ENCODE measurements at places on chromosomes 1 and 21.

DNA sequence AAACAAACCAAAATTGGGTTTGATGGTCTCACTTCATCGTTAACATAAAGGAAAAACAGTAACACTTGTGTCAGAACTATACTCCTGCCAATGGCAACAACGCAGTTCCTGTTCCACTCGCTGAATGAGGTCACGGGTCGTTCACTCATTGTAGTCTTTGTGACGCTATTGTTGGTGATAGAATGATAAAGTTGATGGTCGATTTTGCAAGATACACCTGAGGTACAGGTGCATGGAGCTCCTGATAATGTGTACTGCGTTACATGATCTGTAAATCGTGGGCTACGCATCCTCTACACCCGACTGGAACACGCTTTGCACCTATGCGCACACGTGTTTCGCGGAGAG, 391 bp upstream of the CENPS start:
- DNase-seq, result no peak

DNA sequence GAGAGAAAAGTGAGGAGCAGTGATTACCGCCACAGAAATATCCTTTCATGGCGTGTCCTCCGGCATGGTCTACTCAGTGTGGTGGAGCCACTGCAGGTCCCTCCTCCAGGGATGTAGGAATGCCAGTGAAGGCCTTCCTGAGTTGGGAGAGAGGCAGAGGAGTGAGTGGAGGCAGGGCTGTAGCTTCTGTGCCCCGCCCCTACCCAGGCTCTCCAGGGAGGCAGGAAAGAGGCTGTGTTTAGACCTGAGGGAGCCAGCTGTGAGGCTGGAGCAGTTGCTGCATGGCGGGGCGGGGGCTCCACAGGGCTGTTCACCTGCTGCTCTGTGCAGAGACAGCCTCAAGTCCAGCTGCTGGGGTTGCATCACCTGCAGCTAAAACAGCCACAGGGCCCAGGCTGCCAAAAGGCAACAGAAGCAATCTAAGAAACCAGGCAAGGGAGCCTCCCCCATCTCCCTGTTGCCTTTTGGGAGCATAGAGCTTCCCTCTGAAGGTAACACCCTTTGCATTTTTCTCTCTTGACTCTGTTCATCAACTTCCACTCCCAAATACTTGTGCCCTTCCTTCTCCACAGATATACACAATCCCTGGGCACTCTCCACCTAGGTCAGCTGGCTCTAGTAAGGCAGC, 801 bp upstream of the ANXA9 start:
- no peak for DNase-seq

- no peak for DNase-seq
These were observed 29.6 kb upstream of the SLAMF9 start for GRCh38 chr1:159983681-159984080.

DNA sequence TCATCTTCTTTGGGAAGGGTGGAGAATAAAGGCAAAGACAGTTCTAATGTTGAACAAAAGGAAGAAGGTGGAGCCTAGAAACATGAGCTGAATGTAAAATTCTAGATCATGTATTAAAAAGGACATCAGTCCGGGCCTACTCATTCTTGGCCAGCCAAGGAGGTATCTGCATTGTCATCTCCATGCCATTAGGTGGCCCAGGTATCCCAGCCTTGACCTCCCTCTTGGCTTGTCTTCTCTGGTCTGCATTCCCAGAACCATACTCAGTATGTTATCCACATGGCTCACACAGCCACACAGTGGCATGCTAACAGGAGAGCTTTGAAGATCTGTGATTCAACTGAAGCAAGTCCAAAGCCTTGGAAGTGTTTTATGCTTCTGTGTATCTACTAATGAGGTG, 369.8 kb upstream of the KAZN start:
- DNase-seq, result no peak

- DNase-seq, result no peak
These were observed 25.6 kb downstream of the UBIAD1 start for GRCh38 chr1:11298390-11299224.

- no peak for DNase-seq
These were observed 1644.0 kb upstream of the B3GALT2 start for GRCh38 chr1:194830387-194830786.
